ENCODE measurements at places on chromosomes 1 and 21.

- DNase-seq = no peak
Observed at GRCh38 chr1:55155522-55155921, 59.6 kb downstream of the USP24 start.

DNA sequence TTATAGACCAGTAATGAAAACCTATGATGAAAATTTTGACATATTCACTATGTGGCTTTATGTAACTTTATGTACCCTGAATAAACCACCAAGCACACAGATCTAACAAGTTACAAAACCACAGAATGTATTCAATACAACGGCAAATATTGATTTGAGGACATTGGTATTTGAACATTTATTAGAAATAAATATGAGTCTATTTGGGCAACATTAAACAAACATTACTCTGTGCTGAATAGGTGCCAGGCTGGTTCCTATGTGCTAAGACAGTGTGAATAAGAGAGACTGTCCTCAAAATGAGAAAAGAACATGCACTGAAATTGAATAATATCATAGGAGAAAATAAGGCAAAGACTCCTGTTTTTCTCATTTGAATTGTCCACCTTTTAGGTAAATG, 1341.2 kb downstream of the PLA2G4A start:
- DNase-seq = peak; percentile 47

DNA sequence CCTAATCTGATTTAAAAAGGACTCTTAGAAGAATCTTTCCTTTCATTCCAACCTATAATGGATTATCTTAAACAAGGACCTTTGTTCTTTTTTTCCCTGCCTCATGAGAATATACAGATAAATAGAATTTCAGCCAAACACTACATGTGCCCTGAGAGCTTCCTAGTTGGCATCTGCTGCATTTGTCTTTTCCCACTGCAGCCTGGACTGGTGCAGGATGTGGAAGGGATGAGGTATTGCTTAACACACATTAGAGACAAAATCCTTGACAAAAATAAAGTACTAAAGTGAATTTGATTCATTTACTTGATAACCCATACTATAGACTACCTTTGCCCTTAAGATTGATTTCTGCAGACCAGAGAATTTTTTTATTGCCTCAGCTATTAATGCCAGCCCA, 59.5 kb downstream of the PALMD start:
- no peak for DNase-seq

DNA sequence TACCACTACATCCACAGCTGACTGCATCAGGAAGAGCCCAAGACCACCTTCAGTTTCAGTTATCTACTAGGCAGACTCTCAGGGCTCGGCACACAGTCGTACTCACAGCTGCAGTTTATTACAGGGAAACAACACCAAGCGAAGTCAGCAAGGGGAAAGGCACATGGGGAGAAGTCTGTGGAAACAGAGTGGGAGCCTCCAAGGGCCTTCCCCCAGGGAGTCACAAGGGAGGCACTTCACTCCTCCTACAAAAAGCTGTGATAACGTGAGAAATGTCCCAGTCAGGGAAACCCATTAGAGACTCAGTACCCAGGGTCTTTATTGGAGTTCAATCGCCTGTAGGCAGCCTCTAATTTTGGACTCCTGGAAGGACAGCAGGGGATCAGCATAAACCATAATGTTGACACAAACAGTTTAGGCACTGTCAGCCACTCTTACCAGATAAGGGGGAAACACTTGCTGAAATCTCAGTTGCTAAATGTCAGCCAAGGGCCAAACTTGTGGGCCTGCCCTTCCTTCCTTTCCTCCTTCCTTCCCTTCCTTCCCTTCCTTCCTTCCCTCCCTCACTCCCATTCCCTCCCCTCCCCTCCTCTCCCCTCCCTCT, 444.0 kb downstream of the SMYD3 start:
- no peak for DNase-seq

- DNase-seq = no peak
Observed at GRCh38 chr1:4084896-4085295, 184.8 kb upstream of the C1orf174 start.

- DNase-seq = peak; percentile 45
Observed at GRCh38 chr1:32199717-32200072, 700 bp upstream of the CCDC28B start.

- no peak for DNase-seq
Observed at GRCh38 chr21:25518491-25518911, 88.8 kb downstream of the MRPL39 start.

Data from NCI-H774 (cell line).